A549 treated with CpdA at 1 μM for 4 hours (cell line): ENCODE measurements at places on chromosomes 3 and 15. TPM values are rescaled to one million over a fixed set of nuclear protein-coding genes. Genes with fewer than 3 reads are reported as not detected.

Gene ABI3BP
- total RNA-seq, result 0.75 to 2.8 TPM (median 0.99 TPM) in 5 replicates

Gene SCN11A
- not detected in 5 replicates for total RNA-seq

Gene HAUS2
- 17.9 to 21.4 TPM (median 19.8 TPM) in 5 replicates for total RNA-seq

Gene MEF2A
- 11.2 to 16.2 TPM (median 14.0 TPM) in 5 replicates for total RNA-seq

Gene GOLGA6L7
- total RNA-seq, result not detected in 5 replicates
